Naive thymus-derived CD8-positive, alpha-beta T cell (primary cell): ENCODE measurements at places on chromosomes 7 and 10. TPM values are rescaled to one million over a fixed set of nuclear protein-coding genes. Genes with fewer than 3 reads are reported as not detected.

The SFRP5 gene
- total RNA-seq, result 13.6 TPM

The ZPBP gene
- total RNA-seq, result not detected

The ARMH3 gene
- total RNA-seq, result 29.9 TPM

The SPRN gene
- total RNA-seq, result not detected

The SPDYE6 gene
- not detected for total RNA-seq

The EPO gene
- total RNA-seq, result not detected

The CHST15 gene
- 2.0 TPM for total RNA-seq

The ENKUR gene
- total RNA-seq, result not detected

GRCh38 chr7:46259947-46260346 lies 338.9 kb upstream of the IGFBP3 start:
- DNase-seq, result no peak

DNA sequence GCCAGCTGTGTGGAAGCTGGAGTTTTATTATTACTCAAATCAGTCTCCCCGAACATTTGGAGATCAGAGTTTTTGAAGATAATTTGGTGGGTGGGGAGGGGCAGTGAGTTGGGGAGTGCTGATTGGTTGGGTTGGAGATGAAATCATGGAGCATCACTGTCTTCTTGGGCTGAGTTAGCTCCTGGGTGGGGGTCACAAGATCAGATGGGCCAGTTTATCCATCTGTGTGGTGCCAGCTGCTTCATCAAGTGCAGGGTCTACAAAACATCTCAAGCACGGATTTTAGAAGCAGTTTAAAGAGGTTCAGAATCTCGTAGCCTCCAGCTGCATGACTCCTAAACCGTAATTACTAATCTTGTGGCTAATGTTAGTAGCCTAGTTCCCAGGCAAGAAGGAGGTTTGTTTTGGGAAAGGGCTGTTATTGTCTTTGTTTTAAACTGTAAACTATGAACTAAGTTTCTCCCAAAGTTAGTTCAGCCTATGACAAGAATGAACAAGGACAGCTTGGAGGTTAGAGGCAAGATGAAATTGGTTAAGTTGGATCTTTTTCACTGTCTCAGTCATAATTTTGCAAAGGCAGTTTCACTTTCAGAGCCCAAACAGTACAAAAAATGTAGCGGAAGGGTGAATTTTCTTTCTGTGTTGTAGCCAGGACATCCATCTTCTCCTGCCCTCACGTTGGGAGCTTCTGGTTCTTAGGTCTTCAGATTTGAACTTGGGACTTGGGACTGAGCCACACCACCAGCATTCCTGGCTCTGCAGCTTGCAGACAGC lies 43.1 kb downstream of the KLF6 start:
- DNase-seq, result no peak

DNA sequence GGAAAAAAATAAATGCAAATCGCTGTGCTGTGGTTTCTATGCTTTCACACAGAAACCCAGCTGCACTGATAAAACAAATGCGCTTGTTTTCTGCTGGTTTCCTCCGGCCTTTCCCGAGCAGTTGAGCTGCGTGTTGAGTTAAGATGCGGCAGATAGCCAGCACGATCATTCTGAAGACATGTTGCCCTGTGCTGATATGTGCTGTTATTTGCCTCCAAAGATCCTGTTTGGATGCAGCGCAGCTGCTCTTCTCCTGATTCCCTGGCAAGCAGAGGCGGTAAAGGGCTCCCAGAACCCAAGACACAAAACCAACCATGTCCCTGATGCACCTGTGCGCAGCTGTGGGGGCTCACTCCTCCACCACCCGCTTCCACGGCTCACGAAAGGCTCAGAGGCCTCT lies 225.4 kb downstream of the PAXIP1 start:
- DNase-seq, result no peak

DNA sequence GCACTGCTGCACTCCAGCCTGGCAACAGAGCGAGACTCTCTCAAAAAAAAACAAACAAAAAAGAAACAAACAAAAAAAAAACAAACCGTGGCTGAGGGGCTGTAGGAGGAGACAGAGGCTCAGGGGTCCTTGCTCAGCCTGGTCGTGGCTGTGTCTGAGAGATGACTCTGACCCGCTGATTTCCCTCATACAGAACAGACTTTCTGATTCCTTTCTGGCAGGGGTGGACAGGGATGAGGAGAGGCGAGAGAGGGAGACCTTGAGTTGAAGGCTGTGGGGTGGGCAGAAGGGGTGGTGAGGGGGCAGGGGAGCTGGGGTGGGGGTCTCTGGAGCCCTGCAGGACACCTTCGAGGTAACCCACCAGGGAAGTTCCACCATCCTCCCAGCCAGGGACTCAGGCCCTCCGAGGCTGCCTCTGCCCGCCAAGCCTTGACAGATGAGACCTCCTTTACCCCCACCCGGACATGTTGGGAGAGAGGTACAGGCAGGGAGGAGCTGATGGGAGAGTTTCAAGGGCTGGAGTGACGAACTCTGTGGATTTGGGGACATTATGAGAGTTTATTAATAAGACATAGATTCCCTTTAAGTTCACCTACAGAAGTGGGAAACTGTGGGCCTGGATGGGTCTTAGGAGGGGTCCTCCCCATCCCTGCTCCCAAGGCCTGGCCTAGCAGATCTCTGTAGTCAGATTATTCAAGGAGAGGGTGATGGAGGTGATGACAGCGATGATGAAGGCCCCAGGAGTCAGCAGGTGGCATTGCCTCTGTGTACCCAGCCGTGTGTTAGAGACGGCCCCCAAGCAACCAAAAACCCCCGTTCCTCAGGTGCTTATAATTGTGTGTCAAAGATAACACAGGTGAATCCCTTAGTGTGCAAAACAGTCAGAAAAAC lies 2.0 kb downstream of the MUC12 start:
- DNase-seq, result no peak

DNA sequence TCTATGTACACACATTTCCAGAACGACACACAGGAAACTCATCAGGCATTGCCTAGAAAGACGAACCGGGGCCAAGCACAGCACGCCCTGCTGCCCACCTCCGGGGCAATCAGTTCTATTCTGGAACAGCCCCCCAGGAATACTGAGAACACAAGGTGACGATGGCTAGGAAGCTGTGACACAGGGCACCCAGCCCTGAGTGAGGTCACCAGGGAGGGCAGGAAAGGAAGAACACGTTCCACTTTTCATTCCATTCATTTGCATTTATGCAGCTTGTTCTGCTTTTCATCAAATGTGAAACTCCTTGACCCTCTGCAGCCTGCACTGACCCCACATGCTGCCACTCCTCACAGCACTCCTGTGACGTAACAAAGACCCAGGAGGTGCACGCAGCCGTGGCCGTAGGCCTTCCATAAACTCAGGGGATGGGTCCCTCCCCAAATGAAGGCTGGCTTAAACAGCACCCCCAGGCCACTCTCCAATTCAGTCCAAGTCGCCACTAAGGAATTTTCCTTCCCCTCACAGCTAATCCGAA lies 28.9 kb downstream of the MAD1L1 start:
- DNase-seq, result no peak

- DNase-seq, result no peak
Observed at GRCh38 chr10:6694447-6695140, 114.5 kb upstream of the PRKCQ start.

DNA sequence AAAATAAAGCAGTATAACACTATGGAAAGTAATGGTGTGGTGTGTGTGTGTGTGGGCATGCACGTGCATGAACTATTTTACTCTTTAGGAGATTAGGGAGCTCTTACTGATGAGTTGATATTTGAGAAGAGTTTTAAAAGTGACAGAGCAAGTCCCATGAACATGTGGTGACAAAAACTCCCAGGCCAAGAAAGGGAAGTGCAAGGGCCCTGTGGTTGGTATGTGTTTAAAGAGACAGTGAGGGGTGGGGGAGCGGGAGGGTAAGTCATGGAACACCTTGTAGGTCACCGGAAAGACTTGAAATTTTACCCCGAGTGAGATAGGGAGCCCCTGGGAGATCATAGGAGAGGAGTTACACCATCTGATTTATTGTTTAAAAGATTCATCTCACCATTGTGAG lies 63.3 kb downstream of the AKR1B1 start:
- DNase-seq, result no peak

- no peak for DNase-seq
Observed at GRCh38 chr7:106358103-106358663, 73.4 kb upstream of the NAMPT start.

DNA sequence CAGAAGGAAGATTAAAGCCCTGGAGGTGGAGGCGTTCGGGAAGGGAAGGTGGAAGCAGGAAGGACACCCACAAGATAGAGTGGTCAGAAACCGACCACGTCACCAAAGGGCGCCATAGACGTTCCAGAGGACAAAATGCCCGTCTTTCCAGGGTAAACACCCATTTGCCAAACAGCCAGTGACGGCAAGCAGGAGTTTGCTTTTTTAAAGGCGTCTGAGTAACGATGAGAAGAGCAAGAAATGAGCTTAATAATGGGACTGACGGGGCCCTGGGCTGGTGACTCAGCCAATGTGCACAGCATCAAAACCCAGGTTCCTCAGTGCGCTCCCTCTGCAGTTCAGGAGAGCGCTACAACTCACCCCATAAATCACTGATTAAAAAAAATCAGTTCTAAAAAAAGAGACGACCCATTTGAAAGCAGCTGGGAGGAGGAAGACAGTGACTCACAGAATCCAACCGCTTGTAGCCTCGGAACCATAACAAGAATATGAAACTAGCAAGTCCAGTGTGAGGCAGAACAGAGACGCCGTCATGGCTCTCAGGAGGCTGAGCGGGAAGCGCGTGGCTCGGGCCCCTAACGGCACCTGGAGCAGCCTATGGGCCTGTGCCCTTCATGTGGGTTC lies 5.9 kb downstream of the DIP2C start:
- DNase-seq, result no peak

- no peak for DNase-seq
Observed at GRCh38 chr10:62082729-62083411, 181.4 kb downstream of the ARID5B start.

DNA sequence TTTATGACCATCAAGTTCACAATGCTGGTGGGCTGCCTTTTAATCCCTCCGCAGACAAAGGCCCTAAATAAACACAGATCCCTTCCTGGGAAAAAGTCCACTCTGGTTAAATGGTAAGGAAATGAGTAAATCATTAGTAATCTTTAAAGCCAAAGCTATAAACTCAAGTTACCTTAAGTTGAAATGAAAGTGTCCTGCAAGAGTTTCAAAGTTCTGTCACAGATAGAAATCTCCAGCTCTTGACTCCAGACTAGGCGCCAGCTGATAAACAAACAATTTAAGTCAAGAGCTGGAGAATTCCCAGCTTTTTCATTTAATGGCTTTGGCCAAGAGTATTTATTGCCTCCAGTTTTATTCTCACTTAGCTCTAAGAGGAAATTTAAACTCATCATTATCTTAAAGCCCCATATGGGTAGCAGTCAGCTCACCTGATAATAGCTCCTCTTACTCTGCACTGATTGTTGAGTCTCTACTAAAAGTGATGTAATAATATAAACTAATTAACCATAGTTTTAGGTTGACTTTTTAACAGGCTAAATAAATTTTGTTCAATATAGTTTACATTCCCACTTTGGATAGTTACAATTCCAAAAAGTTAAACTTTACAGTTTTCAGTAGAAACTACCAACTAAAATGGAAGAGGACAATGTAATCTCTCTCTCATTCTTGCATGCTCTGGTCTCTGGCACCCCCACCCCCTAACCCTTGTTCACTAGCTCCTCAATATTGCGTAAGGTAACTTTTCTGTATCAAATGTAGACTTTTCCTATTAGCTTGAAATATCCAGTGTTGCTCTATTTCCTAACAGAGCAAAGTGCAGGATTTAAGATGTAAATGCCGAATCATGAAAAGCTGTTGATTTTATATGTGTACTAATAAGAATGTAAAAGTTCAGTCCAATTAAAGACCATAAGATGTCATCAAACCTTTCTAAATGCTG lies 56.1 kb downstream of the HIBADH start:
- DNase-seq, result no peak

DNA sequence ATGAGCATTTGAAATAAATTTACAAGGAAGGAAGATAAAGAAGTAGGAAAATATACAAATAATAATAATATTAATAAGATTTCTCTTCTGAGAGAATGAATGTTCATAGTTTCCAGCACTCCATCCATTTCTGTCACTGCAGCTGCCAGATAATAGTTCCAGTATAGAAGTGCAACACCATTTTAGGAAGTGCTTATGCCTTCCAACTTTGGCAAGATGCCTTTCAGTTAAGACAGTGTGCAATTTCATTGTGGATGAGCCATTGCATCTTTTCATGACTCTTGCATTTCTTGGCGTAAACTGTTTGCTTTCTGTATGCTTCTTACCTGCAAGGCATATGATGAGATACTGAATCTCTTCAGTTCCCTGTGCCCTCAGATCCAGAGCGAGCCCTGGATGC lies 185.0 kb downstream of the PDE1C start:
- DNase-seq, result no peak

- DNase-seq, result no peak
Observed at GRCh38 chr10:108051218-108051617, 886.7 kb upstream of the SORCS1 start.

- DNase-seq, result no peak
Observed at GRCh38 chr7:47666164-47666862, 84.4 kb upstream of the TNS3 start.

- DNase-seq, result no peak
Observed at GRCh38 chr7:80082213-80082612, 52.4 kb upstream of the GNAI1 start.

DNA sequence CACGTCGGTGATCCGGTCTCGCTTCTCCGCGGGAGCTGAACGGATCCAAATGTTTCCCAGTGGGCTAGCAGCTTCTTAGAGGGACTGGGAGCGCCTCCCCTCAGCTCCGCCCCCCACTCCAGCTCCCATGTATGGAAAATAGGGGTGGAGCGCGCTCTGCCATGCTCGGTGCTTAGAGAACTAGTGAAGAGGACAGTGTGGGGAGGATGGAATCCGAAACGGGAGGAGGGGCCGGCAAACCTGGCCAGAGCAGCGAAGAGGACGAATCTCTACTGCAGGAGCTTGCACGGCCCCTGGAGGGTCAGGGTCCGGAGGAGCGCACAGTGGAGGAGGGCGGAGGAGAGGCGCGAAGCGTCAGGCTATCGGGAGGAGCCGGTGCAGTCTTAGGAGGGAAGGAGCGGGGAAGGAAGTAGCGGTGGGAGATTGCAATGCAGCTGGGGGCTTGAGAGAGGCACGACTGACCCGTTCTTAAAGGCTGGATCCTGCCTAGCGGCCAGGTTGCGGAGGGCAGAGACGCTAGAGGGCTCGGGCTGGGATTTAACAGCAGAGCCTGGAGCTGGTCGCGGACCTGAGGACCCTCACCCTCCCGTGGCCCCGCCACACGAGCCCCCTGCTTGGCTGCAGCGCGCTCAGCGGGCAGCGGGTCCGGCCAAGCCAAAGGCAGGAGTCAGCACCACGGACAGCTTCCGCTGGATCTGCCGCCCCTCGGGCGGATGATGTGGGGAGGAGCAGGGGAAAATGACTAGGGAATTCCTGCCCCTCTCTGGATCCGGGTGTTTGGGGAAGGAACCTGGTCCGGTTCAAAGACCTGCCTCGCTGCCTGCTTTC lies at the start of gene PRLHR:
PRLHR (minus strand) TSS at position 51 of the 828 bp plus-strand sequence. CDS start 404 bp downstream, outside the sequence.
- DNase-seq, result no peak
